IPS DF 6.9 (cell line): ENCODE measurements at places on chromosomes 12 and 14.

DNA sequence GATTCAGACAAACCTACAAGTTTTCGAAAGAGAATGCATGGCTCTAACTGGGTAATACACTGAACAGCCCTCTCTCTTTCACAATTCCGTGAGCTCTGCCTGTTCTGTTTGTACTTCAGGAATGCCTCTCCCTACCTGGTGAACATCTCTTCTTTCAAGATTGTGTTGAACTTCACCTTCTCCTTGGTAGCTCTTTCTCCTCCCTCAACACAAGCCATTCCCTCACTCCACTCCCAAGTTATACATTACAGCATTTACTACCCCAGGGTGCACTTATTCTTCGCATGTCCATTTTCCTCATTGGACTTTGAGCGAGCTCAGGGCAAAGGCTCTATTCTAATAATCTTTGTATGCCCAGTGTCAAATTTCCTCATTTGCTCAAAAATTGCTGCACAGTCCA lies 28.3 kb downstream of the NRDE2 start:
- DNase-seq = no peak

DNA sequence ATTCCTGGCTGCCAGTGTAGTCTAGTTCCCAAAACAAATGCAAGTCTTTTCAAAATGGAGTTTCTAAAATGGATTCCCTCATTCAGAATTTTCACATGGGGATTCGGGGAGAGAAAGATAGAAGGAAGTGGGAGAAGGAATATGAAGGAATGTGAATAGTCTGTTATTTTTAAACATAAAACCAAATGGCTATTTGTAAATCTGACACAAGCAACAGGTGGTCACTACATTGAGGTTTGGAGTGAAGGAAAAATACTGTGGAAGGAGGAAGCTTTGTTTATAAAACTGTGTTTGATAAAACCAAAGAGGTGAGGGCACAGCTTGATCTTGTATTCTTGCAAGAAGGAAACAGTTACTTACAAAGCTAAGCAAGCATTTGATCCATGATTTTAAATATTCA lies 65.3 kb upstream of the KCNJ8 start:
- DNase-seq = no peak

- no peak for DNase-seq
Observed at GRCh38 chr12:62865065-62865464, 69.9 kb downstream of the PPM1H start.

DNA sequence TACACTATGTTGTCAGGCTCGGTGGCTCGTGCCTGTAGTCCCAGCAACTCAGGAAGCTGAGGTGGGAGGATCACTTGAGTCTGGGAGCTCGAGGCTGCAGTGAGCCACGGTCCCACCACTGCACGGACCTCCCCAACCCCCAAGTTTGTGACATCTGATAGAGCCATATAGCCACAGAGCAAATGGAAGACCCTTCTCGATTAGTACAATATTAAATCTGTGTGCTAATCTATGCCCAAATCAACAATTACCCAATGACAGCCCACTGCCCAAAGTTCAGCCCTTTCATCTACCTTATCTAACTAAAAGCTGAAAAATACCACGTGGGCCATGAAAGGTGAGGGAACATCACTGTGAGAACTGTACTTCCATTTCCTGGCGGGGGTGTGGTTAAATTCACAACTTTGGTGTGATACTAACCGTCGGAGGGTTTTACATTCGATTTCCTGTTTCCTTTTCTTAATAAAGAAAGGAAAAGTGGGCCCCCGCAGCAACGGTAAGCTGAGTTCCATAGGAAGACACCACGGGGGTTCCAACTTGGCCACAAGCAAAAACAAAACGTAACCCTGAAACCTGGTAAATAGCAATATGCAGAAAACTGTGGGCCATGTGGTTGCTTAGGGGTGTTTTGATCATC lies 31.2 kb upstream of the FOS start:
- no peak for DNase-seq

- no peak for DNase-seq
Observed at GRCh38 chr12:25573346-25573745, 20.3 kb upstream of the LMNTD1 start.

DNA sequence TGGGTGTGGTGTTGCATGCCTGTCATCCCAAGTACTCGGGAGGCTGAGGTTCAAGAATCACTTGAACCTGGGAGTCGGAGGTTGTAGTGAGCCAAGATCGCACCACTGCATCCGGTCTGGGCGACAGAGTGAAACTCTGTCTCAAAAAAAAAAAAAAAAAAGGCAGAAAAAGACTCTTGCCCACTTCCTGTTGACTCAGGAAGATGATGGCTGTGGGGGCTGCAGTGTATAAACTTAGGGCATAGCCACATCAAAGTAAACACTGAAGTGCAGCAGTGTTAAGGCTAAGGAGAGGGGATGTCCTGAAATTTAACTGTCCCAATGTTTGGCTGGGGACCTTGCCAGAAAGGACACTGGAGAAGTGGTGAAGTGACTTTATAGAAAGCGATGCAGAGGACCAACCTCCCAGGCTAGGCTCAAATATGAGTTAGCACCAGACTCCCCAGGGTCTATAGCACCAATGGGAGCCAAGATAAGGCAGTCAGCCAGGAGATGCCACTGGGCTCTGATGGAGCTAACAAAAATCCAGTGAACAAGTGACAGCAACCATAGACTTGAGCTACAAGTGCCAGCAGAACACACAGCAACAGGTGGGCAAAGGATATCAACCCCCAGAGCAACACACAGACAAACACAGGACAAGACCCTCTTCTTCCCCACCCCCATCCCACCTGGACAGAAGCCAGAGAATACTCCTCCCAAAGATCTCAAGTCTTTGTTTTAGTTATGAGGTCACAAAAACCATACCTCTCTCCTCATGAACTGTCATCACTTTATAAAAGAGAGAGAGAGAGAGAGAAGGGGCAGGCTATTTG lies 28.0 kb downstream of the NELL2 start:
- no peak for DNase-seq

- DNase-seq = no peak
Observed at GRCh38 chr14:72315714-72316113, 383.5 kb downstream of the RGS6 start.

DNA sequence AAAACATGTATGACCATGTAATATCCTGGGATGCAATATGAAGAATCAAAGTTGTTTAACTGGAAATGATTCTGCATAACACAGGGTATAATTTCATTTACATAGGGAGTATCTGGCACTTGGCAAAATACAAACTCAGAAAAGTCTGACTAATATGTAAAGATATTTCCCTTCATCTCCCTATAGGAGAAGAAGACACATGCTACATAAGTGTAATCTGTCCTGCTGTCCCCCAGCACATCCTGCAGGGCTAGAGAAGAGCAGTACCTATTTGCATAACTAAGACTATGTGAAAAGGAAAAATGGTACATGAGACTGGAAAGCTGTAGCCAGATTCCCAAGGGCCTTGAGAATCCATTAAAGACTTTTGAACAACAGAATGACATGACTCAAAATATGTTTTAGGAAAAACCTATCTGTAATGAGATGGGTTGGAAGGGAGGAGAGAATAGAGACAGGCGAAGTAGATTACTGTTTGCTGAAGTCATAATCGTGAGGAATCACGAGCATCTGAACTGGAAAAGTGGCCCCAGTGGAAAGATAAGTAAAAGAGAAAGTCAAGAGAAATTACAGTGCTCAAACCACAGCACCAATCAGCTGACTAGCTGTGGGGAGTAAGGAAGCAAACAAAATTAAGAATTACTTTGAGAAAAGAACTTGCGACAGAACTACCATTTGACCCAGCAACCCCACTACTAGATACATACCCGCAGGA lies 155.1 kb upstream of the HMGA2 start:
- no peak for DNase-seq

DNA sequence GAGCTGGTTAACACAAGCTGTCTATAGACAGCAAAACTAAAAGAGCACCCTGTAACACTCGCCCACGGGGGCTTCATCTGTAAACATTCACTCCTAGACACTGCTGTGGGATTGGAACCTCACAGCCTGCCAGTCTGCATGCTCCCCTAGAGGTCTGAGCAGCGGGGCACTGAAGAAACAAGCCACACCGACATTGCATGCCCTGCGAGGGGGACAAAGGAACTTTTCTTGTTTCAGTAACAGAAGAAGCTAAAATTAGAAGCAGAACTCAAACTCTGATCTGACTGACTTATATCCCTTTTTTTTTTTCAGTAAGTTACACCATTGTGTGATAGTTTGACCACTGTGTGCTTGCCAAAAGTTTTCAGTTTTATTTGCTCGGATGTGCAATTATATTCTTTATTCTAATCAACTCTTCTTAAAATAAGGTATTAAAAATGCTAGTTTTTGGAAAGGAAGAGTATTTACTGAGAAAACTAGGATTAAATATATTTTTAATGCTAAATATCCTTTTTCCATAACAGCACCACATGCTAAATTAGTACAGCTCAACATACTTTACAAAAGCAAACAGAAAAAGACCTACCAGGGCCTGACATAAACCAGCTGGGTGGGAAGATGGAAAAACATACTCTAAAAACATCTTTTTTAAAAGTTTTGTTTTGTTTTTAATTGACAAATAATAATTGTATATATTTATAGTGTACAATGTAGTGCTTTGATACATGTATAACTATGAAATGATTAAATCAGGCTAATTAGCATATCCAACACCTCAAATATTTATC lies 100.2 kb downstream of the EPS8 start:
- no peak for DNase-seq

GRCh38 chr14:63468294-63468693 lies 74.9 kb downstream of the PPP2R5E start:
- no peak for DNase-seq

- no peak for DNase-seq
Observed at GRCh38 chr12:116524311-116524710, 34.9 kb upstream of the MAP1LC3B2 start.

DNA sequence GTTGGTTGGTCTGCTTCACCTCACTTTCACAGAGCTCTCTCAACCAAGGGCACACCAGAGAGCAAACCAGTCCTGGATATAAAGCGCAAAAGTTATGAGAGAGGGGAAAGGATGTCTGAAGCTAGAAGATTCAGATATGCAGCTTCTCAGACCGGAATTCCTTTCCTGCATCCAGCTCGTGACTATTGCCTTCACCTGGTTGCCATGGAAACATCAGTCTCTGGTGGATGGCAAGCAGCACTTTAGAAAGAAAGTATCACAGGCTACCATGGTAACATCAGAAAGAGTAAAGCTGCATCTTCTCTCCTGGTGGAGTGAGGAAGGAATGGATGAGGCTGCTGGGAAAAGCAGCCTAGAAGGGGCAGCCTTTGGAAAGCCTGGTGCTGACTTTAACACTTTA lies 13.7 kb downstream of the REM2 start:
- no peak for DNase-seq

DNA sequence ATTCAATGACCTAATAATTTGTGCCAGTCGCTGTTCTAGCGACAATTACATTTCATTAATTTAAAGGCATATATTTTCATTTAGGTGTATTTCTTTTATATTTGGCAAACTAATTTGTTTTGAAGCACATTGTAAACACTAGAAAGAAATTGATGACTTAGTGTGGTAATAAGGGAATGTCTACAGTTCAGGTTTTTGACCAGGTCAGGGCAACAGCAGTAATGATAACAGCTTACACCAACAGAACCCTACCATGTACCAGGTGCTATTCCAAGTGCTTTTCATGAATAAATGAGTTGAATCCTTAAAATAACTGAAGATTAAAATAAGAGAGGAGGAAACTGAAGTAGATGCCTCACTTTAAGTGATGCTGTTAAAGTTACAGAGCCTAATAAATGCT lies 85.4 kb upstream of the SLC38A2 start:
- no peak for DNase-seq

DNA sequence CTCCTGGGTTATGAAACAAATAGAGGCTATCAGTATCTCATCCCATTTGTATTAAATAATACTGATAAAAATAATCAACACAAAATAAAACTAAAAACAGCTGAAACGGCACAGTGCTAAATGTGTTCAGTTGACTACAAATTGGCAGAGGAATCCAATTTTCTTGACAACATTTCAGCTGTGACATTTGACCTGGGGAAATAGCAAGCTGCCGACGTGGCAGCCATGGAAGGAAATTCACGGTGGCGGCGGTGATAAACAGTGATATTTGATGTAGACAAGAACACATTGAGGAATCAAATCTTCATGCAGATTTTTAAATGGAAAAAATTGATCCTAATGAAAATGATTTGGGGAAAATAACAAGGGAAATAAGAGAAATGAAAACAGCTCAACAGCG lies 159.1 kb upstream of the RTL1 start:
- no peak for DNase-seq

DNA sequence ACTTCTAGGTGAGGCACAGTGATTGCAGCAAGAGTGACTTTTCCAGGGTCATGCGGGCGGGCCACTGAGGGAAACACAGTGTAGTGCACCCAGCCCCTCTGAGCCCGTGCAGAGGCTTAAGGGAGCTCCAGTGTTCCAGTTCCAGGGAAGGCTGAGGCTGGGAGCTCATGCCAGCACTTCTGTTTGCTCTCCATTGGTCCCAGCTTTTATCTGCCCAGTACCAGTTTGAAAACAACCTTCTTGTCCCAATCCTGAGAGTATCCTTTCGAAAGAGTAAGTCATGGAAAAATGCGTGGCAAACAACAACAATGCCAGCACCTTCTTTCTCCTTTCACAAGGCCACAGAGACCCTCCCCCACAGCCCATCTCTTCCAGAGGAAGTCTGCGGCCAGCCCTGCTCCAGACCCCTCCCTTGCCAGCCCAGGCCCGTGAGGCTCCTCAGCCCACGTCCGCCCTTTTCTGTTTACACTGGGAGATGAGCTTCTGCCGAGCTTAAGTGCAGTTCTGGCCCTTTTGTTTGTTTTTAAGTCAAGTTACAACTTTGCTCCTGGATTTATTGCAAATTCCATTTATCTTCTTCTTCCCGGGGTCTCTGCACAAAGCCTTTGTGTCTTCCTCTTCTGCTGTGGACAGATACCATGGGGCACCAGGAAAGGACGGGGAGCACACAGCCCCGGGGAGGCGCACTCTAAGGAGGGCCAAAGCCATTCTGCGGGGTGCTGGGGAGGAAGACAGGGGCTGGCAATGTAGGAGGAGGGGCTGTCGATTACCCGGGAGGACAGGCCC lies 185.6 kb downstream of the ZFP36L1 start:
- no peak for DNase-seq

DNA sequence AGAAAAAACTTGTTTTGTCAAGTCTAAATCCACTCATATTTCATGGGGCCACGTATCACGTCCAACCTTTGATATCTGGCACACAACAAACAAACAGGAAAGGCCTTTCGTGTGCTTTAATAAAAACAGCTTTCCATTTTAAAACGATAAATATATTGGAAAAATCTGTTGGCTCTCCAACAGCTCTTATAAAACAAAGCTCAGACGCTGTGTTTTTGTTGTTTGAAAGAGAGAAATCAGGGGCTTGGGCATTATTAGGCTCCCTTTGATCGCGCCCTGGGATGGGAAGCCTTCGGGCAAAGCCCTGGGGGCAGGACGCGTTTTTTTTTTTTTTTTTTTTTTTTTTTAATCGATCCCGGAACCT lies 429 bp upstream of the PLEKHA5 start:
- DNase-seq = no peak

- no peak for DNase-seq
Observed at GRCh38 chr12:90229407-90230170, 521.0 kb upstream of the ATP2B1 start.

DNA sequence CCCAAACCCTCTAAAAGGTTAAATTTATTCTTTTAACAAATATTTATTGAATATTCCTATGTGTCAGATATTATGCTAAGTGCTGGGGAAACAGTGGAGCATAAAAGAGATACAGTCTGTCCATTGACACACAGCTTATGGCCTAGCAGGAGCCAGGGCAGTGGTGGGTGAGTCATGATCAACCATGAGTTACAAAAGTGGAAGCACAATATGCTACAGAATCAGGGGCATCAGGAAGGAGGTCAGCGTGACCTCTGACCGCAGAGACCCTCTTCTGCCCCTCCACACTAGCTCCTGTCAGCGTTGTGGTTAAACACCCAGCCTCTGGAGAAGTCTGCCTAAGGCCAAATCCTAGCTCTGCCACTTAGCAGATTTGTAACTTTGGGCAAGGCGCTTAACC lies 4.7 kb upstream of the PPP1R1A start:
- no peak for DNase-seq
